Myocyte (in vitro differentiated cells): ENCODE measurements at places on chromosomes 6 and 20. TPM values are rescaled to one million over a fixed set of nuclear protein-coding genes. Genes with fewer than 3 reads are reported as not detected.

The TRIM31 gene
- not detected in 2 replicates for total RNA-seq

The CPXM1 gene
- not detected in 2 replicates for total RNA-seq

GRCh38 chr6:38755207-38755606, 40.1 kb downstream of the DNAH8 start:
- DNase-seq = no peak

DNA sequence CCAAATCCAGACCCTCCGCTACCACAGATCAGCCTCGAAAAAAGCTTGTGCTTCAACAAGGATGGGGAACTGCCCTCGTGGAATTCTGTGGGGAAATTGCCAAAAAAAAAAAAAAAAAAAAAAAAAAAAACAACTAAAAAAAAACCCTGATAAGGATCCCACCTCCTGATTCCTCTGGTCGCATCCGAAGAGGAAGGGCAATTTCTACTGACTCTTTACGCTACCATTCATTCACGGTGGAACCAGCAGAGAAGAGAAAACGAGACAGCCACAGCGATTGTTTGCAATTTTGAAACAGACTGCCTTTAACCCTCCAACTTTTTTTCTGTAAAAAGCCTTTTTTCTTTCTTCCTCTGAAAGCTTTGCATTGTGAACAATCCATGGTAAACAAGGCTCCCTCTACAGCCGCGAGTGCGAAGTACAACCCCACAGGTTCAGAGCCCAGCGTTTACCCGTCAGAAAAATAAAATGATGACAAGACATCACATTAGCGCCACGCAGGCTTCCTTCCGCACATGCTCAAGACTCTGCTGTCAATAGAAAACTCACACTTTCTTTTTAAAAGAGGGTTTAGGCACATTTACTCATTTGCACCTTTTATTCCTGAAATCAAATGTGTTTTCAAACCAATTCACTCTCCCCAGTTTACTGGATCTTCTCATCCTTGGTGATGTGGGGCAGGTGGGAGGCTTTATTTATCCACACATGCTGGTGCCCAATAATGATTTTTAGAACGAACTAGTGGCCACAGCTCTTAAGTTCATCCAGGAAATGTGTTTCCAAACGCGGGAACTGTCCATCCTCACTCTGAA, 100.0 kb downstream of the NOL4L start:
- DNase-seq = peak; percentile 79

DNA sequence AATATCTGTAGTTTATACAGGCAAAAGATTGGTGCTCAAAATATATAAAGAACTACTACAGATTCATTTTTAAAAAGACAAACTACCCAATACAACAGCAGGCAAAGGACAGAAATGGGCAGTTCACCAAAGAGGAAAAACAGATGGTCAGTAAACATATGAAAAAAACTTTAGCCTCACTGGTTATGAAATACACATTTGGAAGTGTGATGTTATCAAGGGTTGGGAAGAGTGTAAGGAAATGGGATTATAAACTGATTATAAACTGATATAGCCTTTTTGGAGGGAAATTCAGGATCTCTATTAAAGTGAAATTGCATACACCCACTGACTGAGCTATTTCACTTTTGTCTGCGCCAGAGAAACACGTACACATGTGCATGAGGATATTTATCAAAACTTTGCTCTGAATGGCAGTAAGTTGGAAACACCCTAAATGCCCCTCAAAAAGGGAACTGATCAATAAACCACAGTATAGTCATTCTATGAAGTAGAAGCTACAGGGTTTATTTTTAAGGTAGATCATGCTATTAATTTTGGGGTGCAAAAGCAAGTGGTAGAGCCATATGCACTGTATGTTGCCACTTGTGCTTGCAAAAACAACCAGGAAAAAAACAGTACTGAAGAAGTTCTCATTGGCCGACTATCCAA, 32.2 kb upstream of the ARFGEF2 start:
- DNase-seq = peak; percentile 43
